ENCODE measurements at places on chromosomes 1 and 21.

DNA sequence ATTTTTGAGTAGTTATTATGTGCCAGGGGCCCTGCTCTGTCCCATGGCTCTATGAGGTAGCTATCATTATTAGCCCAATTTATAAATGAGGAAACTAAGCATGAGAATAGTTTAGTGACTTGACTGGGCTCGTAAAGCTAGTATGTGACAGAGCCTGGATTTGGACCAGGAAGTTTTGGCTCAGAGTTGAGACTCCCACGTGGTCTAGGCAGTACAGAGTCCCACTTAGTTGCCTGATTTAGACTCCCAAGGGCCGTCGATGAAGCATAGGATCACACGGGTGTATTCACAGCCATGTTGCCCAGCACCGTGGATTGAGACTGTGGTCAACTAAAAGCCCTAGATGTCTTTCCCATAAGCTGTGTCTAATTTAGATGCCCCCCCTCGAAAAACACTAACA is 81.7 kb downstream of the DDX20 start:
- no peak for DNase-seq

GRCh38 chr1:21916447-21917238 is 20.5 kb downstream of the HSPG2 start:
- DNase-seq: no peak

- no peak for DNase-seq
These were observed 956 bp downstream of the ATP1A2 start for GRCh38 chr1:160116283-160117147.

DNA sequence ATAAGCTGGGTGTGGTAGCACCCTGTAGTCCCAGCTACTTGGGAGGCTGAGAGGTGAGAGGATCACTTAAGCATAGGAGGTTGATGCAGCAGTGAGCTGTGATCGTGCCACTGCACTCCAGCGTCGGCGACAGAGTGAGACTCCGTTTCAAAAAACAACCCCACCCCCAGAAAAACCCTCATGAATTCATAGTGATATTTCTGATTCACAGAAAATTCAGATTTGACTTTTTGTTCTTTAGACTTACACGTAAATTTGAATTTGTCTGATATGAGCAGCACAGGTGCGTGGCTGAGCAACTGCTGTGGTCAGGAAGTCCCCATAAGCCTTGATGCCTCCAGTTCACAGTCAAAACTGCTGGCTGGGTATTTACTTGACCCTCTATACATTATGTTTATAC is 10.0 kb upstream of the MORC3 start:
- DNase-seq: peak; percentile 61

- no peak for DNase-seq
These were observed 90.4 kb downstream of the NPHP4 start for GRCh38 chr1:5901841-5902240.

GRCh38 chr1:230868736-230869385 is 540 bp upstream of the C1orf198 start:
- DNase-seq: peak; percentile 46

DNA sequence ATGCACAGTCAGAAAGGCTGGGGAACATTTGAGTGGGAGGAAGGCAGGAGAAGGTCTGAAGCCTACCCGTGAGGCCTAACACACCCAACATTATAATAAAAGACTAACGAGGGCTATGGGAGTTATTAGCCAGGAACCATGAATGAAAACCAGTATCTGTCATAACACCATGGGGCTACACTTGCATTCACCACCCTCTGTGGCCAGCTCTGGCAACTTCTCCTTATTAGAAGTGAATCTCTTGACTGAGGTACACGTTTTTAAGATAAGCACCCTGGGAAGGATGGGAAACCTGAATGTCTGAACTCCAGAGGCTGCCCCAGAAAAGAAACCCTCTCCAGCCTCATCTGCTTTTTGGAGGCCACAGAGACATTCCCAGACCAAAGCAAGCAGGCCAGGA is 204.3 kb upstream of the RAB4A start:
- DNase-seq: no peak

- no peak for DNase-seq
These were observed 30.9 kb downstream of the FHAD1 start for GRCh38 chr1:15277933-15278332.

DNA sequence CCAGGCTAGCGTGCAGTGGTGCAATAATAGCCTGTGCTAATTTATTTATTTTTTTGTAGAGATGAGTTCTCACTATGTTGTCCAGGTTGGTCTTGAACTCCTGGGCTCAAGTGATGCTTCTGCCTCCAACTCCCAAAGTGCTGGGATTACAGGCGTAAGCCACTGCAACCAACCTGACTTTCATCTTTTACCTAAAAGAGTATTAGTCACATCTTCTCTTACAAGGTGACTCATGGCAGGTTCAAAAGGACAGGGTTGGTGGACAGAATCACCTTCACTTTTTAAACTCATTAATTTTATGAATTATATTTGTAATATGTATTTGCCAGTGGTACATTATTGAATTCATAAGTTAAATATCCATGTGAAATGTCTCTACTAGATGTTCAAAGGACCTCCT is 18.1 kb downstream of the JAM2 start:
- DNase-seq: no peak

DNA sequence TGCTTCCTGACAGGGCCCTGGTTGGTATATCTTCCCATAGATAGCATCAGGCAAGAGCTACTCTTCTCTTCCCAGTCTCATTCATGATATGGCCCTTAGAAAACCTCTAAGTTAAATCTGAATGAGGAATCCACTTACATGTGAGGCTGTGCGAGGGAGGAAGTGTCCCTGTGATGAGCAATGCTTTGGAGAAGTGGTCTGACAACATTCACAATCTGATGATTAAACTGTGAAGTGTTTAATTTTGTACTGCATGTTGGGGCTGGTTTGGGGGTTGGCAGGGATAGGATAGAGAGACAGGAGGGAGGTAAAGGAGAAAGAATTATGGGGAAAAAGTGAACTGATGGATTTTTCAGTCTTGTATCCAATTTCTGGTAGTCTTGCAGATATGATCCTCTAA is 421.2 kb upstream of the DAB1 start:
- DNase-seq: no peak

- peak; percentile 29 for DNase-seq
These were observed 61.1 kb downstream of the XCL1 start for GRCh38 chr1:168637350-168637991.

GRCh38 chr1:151386002-151386401 is 13.4 kb upstream of the PSMB4 start:
- DNase-seq: no peak

- peak; percentile 61 for DNase-seq
These were observed 192.3 kb downstream of the SLC45A1 start for GRCh38 chr1:8510041-8510823.

- no peak for DNase-seq
These were observed 17.0 kb downstream of the C1orf198 start for GRCh38 chr1:230851291-230851691.

- DNase-seq: no peak
These were observed 295.4 kb downstream of the CTH start for GRCh38 chr1:70706381-70707037.

- DNase-seq: no peak
These were observed 3.4 kb upstream of the MYBPH start for GRCh38 chr1:203178821-203179666.

GRCh38 chr1:41319106-41319755 is 42.0 kb upstream of the FOXO6 start:
- DNase-seq: no peak

- peak; percentile 77 for DNase-seq
These were observed 27.7 kb upstream of the LY9 start for GRCh38 chr1:160768295-160768657.

DNA sequence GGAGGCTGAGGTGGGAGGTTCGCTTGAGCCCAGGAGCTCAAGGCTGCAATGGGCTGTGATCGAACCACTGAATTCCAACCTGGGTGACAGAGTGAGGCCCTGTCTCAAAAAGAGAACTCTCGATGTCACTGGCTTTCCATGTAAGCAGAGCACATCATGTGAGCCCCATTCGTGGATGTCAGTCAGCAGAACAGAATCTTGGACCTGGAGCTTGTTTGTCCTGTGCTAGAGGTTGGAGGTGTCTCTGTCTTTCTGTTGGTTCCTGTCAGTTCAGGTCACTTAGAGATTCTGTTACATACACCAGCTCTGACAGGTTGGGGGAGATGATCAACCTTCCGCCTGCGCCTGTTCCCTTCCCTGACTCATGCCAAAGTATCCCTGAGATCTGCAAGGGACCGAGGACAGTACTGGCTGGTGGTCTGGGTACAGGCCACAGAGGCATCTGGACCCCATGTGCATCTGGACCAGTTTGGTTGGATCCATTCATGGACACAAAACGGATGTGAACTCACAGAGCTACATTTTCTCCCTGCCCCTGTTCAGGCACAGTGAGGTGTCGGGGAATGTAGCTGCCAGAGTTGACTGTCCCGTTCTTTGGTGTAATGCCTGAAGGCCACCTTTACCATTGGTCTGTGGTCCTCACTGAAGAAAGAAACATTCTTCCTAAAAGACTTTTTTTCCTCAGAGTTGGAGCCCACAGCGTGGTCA is 10.0 kb downstream of the ARF1 start:
- DNase-seq: no peak

- DNase-seq: no peak
These were observed 67.6 kb downstream of the ADSS2 start for GRCh38 chr1:244384066-244384465.

GRCh38 chr1:228238007-228238406 is 30.2 kb downstream of the OBSCN start:
- DNase-seq: no peak

DNA sequence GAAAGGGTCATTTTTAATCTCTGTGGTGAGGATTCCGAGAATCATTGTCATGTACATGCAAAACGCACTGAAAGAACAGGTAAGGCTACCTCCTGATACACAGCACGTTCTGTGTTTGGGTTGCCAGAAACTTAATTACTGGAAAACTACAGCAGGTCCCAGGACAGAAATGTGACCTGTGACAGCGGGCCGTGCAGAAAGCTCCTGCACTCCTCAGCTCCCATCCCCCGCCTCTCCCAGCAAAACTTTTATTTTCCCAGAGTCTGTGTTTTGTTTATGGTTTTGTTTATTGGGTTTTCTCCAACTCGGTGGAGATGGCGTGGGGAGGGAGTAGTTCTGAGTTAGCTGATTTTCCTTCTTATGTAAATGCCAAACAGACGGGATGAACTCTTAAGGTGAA is 44.7 kb downstream of the SLC44A3 start:
- no peak for DNase-seq

DNA sequence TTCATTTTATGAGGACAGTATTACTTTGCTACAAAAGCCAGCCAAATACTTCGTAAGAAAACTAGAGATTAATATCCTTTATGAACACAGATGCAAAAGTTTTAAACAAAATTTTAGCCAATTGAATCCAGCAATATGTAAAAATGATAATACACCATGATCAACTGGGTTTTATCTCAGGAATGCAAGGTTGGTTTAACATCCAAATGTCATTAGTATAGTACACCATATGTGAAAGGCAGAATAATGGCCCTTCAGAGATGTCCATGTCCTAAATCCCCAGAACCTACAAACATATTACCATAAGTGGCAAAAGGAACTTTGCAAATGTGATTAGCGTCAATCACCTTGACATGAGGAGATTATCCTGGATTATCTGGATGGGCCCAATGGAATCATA is 16.7 kb upstream of the KCNJ6 start:
- DNase-seq: no peak

GRCh38 chr1:10980094-10980577 is 32.3 kb upstream of the TARDBP start:
- no peak for DNase-seq

- DNase-seq: no peak
These were observed 3.5 kb upstream of the C1orf159 start for GRCh38 chr1:1119272-1119890.

GRCh38 chr1:2591581-2592261 is 5.1 kb downstream of the PRXL2B start:
- DNase-seq: no peak

DNA sequence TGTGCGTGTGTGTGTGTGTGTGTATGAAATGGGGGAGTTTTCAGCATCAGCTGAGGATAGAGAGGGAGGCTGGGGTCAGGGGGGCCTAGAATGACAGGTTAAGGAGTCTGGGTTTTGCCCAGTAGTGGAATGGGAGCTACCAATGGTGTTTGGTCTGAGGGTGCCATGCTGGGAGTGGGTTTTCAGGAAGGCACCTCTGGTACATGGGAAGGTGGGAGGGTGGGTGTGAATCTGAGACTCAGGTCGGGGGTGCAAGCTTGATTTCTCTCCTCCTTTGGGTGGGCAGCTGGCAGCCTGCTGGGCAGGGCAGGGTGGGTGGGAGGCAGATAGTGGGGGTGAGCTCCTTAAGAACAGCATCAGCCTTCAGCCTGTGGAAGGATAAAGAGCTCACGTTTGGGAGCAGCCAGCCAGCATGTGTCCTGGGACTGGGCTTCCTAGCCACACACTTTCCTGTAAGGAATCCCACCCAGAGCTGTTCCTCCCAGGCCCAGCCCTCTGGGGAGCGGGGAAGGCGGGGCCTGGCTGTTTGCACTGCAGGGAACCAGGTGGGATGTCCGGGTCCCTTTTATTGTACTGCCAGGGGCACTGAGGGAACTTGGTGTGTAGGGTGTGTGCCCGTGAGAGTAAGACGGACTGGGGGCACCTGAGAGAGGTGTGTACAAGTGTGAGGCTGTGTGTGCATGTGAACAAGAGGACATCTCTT is 152.8 kb downstream of the FOXD2 start:
- DNase-seq: no peak

GRCh38 chr1:184935920-184936798 is 38.1 kb downstream of the NIBAN1 start:
- DNase-seq: no peak

- DNase-seq: peak; percentile 66
These were observed at the start of gene VANGL2 for GRCh38 chr1:160400223-160400645. Gene VANGL2, plus strand, starts transcription at chr1:160400564. Its CDS starts 15,274 bp downstream, at chr1:160415838.

- DNase-seq: no peak
These were observed 8.1 kb downstream of the KAZN start for GRCh38 chr1:14606632-14607031.

DNA sequence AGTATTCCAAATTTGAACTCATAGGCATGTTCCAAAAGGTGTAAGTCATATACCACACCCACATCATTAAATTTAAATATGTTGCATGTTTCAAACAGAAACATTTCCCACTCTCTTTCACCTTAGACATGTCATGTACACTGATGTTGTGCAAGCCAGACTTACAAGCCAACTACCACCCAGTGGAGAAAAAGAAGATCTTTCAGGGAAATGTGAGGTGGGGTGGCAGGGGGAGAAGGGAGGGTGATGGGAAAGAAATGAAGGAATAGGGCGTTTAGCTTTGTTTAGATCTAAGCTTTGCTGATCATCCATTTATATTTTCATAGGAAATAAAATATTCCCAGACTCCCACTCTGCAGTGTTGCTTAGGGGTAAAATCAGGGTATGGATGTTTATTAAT is 1.6 kb downstream of the NEGR1 start:
- DNase-seq: no peak
